ENCODE measurements at places on chromosomes 12 and 14.

- no peak for DNase-seq
These were observed 447.2 kb downstream of the SNAPC1 start for GRCh38 chr14:62209287-62209899.

DNA sequence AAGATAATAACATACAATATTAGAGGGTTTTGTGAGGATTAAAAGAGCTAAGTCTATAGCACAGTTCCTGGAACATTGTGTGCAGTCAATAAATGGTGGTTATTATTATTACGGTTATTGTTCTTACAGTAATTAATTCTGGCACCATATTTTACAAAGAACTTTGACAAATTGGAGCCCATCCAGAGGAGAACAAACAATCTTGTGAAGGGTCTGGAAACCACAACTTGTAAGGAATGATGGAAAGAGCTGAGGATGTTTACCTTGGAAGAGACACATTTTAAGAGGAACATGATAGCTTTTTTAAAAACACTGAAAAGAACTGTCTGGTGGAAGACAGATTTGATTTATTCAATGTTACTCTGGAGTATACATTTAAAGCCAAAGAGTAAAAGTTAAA lies 150.5 kb upstream of the KRR1 start:
- no peak for DNase-seq

DNA sequence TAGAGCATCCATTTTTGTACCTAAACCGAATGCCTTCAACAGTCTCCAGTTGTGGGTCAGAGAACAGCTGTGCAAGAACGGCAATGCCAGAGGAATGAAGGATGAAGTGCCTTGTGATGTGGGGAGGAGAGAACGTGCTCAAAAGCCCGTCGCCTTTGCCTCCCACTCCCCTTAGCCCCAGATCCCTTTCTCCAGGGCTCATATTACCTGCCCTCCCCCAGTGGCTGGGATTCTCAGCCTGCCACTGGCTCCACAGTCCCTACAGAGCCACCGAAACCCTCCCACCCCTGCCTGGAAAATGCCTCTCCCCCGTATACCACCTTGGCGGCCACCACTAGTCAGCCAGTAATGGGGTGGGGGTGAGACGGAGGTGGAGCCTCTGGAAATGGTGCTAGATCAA lies 158.5 kb downstream of the ZFP36L1 start:
- no peak for DNase-seq

DNA sequence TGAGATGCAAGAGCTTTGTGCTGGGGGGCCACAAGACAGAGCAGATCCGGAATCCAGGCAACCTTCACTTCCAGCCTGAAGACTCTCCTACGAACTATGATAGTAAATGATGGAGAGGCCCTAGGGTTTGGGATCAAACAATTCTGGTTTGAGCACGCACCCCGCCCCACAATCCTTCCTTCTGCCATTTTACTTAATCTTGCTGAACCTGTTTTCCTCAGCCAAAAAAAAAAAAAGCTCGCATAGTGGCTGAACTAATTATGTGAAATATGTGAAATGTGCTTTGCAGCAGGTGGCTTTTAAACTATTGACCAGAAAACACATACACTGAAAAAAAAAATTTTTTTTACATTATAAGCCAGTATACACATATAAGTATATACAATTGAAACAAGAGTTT lies 667 bp upstream of the ITFG2 start:
- DNase-seq = no peak

GRCh38 chr14:59175404-59175803 lies 13.1 kb upstream of the DAAM1 start:
- DNase-seq = no peak

DNA sequence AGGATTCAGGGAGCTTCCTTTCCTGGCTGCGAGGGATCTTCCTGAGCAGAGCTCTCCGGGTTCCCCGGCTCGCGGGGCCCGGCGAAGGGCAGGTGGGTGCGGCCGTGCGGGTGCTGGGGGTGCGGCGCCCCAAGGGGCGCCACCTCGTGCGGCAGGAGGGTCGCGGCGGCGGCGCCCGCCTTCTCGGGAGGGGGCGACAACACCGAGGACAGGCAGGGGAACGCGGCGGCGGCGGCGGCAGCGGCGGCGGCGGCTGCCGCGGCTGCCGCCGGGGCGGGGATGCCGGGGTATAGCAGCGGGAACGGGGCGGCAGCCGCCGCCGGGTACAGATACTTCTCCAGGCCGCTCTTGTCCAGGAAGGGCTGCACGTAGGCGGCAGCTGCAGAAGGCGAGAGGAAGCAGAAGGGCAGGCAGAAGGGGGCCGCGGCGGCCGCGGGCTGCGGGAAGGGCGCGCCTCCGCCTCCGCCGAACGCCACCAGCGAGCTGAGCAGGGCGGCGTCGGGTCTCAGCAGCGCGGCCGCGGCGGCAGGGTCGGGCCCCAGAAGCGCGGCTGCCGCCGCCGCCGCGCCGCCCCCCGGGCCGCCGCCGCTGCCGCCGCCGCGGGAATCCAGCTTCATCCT lies 2.7 kb downstream of the BHLHE41 start:
- DNase-seq = peak; percentile 44

DNA sequence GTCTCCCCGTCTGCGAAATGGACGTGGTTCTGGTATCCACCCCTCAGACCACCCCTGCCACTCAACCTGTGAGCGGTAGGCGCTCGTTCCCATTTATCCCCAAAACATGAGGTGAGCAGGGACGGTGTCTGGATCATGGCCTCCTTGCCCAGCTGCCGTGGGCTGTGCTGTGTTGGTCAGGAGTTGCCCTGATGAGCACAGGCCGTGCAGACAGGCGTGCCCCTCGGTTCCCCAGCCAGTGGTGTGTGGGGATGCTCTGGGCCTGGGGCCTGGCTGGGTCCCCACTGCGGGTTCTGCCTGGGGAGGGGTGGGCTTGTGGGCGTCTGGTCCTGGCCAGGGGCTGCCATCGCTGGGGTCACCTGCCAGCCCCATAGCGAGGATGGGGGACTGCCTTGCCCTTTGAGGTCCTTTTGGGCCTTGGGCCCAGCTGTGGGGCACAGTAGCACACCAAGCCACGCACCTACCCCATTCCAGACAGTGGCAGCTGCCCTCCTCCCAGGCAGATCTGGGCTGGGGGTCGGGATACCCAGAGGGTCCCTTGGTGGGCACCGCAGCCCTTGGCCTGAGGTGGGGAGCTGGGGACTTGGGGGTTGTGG lies 11.3 kb upstream of the PUS1 start:
- no peak for DNase-seq

- DNase-seq = no peak
These were observed 523.5 kb downstream of the SLC16A7 start for GRCh38 chr12:60119327-60119726.

- no peak for DNase-seq
These were observed 61.8 kb downstream of the KLRG1 start for GRCh38 chr12:9051158-9051550.

DNA sequence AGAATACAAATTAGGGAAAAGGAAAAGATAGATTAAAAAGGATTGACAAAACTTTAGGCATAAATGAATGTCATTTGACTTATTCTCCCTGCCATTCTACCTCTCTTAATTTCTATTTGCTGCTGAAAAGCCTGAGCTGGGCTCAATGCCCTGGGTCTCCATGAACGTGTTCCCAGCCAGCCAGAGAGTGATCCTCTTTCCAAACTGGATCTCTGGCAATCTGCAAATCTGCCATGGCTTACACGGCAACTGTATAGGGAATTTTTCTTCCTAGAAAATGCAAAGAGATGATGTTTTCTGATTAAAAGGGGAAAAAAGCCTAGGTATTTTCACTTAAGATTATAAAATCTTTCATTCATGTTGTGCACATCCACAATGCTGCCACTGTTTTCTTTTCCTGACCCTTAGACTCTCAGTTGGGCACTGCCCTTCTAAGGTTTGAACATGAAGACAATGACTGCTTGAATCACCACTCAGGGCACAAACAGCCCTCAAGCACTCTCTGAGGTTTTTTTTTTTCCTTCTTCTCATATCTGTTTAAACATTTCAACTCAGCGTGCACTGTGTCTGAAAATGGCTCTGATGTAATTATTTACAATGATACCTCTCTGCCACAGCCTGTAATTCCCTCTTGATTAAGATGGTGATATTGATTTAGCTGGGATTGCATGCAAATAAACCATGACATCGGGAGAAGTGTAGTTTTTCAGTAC lies 60.3 kb downstream of the DACT1 start:
- DNase-seq = no peak

- no peak for DNase-seq
These were observed 40.4 kb upstream of the BTG1 start for GRCh38 chr12:92186038-92186470.

DNA sequence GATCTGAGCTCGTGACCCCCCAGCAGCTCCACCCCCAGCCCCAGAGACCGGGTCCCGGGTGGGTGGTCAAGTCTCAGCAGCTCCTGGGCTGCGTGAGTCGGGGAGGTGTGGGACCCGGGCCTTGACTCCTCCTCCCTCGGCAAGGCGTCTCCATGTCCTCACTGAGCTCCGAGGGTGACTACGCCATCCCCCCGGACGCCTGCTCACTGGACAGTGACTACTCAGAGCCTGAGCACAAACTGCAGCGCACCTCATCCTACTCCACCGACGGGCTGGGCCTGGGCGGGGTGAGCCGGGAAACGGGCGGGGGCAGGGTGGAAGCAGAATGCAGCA lies 28.1 kb downstream of the PIGH start:
- no peak for DNase-seq

GRCh38 chr12:85281636-85282312 lies 1.8 kb downstream of the ALX1 start:
- no peak for DNase-seq

- DNase-seq = no peak
These were observed 125.5 kb downstream of the GPR135 start for GRCh38 chr14:59339524-59340330.

- no peak for DNase-seq
These were observed 343.4 kb upstream of the LMO3 start for GRCh38 chr12:16949371-16949770.

DNA sequence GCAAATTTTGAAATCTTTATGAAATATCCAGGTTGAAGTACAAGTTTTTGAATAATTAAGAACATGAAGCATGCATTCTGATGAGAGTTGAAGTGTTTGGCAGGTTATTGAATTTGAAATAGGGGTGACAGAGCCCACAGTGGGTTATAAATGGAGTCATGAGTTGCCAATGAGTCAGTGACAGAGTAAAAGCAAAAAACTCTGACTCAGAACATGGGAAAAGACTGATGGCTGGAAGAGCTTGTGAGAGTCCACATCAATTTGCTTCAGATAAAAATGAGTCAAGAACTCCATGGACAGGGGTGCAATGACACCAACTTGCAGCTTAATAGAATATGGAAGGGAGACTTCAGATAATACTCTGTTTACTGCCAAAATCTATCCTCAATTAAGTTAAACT lies 105.3 kb downstream of the SLC6A15 start:
- no peak for DNase-seq

DNA sequence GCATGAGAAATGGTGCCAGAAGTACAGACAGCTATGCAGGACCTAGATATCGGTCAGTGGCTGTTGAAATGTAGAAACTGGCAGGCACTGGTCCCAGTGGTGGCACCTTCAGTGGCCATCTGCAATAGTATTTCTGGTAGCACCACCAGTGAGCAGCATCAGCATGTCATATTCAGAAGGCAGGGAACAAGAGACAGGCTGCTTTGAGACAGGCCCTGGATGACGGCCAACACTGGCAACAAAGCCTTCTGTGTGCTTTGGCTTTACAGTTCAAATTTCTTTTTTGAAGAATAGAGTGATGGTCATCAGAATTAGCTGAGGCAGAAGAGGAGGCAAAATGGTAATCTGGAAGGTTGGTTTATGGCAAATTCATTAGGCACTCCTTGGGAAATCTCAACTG lies 273.4 kb upstream of the SLC16A7 start:
- DNase-seq = no peak

DNA sequence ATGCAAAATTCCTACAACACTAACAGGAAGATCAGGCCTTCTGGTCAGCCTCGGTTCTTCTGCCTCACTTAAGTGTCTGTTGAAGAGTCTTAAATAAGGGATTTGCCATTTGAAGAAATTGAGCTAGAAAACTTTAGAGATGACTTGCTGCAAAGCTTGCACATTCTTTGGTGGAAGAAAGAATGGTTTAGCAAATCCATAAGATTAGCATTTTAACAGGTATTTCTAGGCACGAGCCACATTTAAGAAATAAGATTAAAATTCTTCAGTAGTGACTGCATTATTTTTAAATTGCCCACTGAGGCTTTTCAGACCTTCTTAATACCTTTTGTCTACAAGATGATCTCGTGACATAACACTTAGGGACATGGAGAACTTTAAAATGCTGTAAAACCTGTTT lies 327.1 kb downstream of the TMEM117 start:
- DNase-seq = no peak

DNA sequence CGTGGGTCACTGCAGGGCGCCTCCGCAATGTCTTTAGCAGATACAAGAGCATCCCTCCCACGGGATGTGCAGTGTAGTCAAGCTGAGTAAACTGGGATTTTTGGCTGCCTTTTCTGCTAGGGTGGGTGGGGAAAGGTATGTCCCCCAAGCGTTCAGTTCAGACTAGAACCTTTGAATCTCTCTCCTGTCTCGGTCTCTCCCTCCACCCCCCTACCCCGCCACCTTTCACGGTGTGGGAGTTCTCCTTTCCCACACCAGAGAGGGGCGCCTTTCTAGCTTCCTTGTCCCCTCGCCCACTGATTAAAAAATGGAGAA lies 525 bp upstream of the FAR2 start:
- DNase-seq = no peak

- DNase-seq = no peak
These were observed 56.4 kb upstream of the RNU6-8 start for GRCh38 chr14:32259368-32260013.

DNA sequence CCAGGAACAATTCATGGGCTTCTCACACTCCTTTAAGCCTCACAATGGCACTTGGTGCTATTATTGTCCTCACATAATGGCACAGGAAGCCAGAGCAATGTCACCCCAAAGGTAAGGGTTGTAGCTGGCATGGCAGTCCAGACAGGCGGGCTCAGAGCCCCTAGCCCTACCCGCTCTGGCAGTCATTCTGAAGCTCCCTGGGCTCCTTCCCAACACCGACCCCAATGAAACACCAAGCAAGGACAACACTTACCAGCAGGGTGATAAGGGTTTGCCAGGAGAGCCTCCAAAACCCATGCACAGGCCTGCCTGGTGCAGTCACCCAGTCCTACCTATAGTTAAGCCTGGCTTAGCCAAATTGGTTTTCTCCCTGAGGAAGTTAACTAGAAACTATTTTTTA lies 30.8 kb downstream of the MAX start:
- DNase-seq = no peak

DNA sequence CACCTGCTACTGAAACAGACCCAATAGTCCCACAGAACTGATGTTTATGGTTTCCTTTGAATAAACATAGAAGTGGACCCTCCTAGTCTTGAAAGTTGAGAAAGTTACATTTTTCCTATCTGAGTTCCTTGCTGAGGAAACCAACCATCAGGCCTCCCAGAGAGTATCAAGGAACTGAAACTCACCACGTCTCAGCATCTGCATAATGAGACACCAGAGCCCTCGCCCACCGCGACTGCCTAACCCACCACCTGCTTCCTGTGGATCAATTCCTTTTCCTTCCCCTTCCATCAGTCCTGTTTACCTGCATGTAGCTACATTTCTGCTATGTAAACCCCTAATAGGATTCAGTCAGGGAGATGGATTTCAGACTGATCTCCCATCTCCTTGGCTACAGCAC lies 443.2 kb upstream of the TMEM132C start:
- no peak for DNase-seq

All from endothelial cell (in vitro differentiated cells).